Stimulated activated CD4-positive, alpha-beta T cell treated with anti-CD3 and anti-CD28 coated beads, Interleukin-1b, Interleukin-23, amount 100 ng/mL, for 4 hours (primary cell): ENCODE measurements at places on chromosomes 3 and 15.

- no peak for DNase-seq
Measured at GRCh38 chr3:189766416-189766815, 135.2 kb downstream of the TP63 start.

DNA sequence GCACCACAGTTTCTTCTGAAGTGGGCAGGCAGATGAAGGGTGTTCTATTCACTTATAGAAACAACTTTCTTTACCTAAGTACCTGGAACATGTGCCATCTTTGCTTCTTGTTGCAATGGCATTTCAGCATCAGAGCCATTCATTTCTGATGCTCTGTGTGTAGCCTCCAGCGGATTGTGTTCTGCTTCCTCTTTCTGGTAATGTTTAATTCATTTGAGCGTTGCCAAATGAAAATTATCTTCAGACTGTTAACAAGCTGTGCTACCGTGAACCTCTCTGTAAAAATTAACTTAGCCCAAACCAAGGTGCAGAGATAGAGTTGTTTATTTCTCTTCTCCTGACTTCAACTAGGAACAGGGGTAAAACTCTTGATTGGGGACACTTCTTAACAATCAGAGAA lies 302.0 kb downstream of the EDEM1 start:
- DNase-seq: no peak

DNA sequence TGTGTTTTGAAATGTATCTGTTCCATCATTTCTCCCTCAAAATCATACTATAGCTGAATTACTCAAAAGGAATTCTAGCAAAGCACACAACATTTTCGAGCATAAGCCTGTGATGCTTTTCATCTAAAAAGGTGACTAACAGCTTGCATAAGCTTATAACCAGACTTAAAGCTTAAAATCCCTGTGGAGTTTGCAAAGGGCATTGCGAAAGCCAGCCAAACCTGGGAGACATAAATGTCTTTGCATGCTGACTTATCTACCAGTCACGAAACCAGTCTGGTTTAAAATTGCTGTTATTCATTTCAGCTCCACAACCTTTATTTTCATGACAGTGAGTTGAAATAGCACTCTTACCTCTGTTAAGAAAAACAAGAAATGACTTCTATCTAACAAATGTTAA lies 35.6 kb upstream of the LIPC start:
- DNase-seq: no peak

DNA sequence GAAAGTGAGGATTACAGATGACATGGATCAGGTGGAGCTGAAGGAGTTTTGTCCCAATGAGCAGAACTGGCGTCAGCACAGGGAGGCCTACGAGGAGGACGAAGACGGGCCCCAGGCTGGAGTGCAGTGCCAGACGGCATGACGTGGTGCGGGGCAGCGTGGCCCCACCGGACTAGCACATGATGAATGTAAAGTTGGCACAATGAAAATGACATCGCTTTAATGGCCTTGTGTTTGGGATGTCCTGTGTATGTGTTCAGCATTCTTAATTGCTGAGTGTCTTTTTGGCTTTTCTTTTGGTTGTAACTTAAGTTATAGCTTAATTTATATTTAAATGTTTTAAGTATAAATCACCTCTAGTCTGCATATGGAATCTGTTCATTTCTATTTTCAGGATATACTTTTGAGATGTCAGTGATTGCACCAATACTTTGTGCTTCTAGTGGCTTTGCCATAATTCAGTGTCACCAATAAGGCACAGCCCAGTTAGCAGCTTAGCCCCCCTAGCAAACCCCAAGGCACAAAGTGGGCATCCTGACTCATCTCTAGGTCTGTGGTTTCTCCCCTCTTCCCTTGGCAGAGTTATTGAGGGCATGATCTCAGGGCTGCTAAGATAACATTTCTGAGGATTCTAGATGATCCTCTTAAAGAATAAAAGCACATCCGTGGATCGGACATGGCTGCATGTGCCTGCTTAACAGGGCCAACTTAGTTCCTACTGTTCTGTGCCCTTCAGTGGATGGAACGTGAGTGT lies 16.1 kb downstream of the DNAJA4 start:
- no peak for DNase-seq

DNA sequence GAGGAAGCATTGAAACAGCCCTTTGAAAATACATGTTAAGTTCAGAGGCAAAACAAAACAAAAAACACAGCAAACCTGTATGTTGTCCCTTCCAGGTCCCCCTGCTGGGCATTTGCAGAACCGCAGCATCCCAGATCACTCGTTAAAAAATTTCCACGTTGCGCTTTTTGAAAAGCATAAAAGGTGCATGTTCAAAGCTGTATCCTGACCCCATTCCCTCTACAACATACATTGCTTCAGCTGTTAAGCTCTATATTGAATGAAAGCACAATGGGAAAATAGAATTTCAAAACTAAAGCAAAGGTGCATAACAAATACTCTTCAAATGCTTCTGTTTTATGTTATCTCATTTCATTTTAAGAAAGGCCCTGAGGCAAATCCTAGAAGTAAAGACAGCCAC lies 328.3 kb downstream of the THSD4 start:
- peak; percentile 12 for DNase-seq

DNA sequence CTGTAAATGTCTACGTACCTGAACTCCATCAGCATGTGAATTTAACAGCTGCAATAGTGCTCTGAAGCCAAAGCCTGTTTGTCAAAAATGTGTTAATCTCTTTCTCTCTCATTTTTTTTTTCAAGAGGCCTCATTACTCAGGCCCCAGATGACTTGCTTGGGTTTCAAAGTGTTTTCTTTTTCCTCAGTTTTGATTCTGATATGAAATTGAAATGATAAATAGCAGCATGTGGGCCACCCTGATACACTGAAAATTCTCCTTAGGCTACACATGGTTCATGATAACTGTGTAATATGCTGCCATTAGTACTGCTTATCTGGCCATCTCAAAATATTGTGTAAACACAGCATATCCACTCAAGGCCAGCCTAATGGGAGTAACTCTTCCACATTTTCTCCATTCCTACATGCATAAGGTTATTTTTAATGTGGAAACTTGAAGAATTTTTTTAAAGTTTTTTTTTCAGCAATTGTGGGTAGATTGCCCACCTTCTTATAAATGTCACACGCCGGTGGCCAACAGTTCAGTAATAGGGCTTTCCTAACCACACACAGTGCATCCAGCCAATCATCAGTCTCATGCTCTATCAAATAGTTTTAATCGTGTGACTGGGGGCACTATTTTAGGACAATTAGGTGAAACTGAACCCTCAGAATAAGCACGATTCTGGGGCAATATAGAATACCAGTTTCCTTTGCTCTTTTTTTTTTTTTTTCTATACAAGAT lies 13.1 kb upstream of the DENND4A start:
- no peak for DNase-seq

GRCh38 chr3:149566292-149566975 lies 91.4 kb downstream of the WWTR1 start:
- DNase-seq: no peak

DNA sequence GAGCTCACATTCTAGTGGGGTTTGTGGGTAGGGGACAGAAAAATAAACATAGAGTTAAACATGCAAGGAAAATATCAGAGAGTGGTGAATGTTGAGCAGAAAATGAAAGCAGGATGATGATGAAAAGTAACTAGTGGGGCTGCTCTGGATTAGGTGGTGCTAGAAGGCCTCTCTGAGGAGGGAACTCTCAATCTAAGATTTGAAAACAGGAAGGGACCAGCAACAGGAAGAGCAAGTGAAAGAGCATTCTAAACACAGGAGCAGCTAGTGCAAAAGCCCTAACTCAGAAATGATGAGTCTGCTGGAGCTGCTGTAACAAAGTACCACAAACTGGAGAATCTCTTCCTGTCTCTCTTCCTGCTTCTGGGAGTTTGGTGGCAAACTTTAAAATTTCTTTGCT lies 468.6 kb upstream of the AGTR1 start:
- no peak for DNase-seq

DNA sequence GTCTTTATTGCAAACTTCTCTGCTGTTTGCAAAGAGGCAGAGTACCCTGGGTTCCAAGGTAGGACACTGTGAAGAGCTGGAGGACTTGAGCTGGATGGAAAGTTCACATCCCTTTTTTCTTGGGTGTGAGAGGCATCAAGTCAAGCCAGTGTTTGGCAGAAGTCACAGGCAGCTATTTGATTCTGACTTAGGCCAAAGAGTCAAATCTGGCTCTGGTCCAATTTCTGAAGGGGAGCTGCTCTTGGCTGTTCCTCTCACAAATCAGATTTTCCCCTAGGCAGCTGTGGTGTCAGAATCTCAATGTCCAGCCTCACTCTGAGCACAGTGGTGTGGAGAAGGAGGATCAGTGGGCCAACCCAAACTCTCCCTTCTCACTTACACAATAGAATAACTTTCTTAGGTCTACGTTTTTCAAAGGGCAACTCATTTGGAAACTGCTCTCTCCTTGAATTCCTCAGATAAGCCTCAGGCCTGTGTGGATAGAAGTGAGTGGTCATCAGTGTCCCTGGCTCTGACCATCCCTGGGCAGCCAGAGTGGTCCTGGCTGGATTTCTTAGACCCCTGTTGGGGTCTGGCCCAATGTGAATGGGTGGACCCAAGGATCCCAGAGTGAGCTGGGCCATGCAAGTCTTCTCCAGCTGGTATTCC lies 18.2 kb upstream of the AMOTL2 start:
- DNase-seq: no peak

DNA sequence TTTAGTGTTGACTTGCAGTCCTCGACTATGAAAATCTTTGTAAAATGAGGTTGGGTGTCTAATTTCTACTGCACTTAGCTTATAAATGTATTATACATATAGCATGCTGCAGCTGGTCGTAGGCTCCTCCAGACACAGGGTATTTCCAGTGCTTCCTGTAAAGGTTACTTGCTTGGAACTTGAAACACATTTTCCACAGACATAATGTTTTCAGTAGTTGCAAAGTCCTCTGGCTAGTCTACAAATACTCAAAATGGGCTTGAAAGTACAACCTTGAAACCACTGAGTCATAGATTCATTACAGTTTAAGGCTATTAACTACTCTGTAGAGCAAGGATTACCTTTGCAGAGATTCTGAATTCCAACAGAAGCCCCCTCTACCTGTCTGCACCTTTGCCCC lies 464.1 kb downstream of the RAP2B start:
- DNase-seq: no peak

DNA sequence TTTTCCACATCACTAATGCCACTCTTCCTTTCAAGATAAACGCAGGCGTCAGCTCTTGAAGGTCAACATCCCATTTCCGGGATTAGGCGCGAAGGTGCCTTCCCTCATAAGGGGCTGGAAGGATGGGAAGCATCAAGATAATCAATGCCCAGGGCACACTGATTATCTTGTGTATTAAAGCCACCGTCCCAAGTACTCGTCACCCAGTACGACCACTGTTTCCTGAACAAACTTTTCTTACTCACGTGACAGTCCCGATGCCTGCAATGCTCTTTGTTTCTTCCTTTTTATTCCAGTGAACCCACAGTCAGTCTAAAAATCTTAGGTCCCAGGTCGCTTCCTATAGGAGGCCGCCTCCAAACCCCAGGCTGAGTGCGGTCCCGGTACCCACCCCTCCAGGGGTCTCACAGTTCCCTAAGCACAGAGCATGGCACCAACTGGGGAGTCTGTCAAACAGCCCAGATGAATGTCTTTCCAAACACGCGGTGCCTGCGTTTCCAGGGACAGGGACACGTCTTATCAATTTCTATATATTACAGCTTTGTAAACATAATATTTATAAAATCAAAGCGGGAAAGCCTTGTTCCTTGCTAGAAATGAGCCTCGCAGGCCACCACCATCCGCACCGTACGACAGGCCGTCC lies 589 bp downstream of the ANAPC13 start:
- peak; percentile 80 for DNase-seq
